ENCODE measurements at places on chromosomes 1 and 21.

DNA sequence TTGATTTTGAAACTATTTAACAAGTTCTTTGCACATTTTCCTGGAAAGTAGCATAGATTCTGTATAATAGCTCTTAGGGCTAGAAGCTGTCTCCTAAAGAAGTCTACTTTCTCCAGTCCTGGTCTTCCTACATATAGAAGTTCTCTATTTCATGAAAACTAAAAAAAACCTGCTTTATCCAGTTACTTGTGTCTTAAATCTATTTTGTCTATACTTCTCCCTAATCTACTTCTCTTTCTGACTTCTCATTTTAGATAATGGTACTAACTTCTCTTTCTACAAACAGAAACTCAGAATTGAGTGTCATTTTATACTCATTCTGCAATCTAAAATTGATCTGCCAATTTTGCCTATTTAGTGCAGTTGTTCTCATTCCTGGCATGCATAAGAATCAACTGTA, 28.7 kb downstream of the PDE4B start:
- no peak for DNase-seq

GRCh38 chr1:23869051-23869450, 961 bp upstream of the FUCA1 start:
- DNase-seq, result no peak

DNA sequence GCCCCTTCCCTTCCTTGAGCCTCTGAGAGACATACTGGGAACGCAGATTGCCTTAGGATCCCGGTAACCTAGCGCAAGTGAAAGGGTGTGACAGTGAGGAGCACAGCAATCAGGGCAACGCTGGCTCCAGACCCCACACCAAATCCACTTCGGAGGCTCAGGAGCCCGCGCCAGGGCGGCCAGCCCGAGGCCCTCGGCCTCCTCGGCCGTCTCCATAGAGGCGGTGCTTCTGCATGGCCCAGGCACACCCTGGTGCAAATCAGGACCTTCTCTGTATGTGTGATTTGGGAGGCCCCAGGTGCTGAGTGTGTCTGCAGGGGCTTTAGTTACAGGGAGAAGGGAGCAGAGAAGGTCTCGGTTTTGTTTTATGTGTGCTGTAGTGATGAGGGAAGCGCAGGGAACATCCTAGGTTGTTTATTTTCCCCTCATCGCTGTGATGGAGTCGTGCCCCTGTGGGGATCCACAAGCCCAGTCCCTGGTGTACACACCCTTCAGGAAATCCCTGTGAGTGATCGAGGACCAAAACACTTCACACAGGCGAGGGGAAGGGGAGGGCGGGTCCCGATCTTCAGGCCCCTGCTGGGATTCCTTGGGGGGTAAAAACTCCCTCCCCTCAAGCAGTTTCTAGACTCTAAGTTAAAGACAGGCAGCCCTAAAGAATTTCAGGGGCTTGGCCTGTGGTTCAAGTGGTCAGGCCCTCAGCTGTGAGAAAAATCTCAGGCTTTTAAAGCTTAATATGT, 9.4 kb downstream of the KIAA1614 start:
- no peak for DNase-seq

DNA sequence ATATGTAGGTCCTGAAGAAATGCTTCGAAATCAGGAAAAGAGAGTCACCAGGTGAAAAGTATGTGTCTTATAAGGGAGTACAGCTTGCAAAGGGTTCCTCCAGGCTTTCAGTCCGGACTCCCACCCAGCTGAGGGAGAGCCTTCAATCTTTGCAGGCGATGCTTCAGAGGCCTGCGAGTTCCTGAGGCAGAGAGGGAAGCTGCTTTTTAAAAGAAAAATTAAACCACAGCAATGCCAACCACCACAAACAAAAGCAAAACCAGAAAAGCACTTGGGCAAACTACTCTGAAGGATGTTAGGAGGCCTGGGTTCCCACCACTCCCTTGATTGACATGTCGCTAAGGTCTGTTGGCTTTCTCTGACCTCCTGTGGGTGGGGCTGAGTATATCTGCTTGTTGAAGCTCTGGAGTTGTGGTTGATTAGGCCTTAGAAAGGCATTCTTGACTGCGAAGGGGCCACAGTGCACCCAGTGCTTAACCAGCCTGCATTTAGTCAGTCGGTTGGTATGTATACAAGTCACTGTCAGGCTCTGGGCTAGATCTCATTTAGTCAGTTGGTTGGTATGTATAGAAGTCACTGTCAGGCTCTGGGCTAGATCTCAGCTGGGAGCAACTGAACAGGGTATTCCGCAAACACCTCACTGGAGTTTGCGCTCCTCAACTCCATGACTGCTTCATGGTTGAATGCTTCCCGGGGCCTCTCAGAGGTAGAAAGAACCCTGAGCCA, 1.2 kb downstream of the NIPAL3 start:
- DNase-seq, result no peak

DNA sequence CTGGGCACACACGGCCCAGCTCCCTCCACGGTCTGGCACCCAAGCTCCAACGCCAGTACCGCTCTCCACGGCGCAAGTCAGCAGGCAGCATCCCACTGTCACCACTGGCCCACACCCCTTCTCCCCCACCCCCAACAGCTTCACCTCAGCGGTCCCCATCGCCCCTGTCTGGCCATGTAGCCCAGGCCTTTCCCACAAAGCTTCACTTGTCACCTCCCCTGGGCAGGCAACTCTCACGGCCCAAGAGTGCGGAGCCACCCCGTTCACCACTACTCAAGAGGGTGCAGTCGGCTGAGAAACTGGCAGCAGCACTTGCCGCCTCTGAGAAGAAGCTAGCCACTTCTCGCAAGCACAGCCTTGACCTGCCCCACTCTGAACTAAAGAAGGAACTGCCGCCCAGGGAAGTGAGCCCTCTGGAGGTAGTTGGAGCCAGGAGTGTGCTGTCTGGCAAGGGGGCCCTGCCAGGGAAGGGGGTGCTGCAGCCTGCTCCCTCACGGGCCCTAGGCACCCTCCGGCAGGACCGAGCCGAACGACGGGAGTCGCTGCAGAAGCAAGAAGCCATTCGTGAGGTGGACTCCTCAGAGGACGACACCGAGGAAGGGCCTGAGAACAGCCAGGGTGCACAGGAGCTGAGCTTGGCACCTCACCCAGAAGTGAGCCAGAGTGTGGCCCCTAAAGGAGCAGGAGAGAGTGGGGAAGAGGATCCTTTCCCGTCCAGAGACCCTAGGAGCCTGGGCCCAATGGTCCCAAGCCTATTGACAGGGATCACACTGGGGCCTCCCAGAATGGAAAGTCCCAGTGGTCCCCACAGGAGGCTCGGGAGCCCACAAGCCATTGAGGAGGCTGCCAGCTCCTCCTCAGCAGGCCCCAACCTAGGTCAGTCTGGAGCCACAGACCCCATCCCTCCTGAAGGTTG, 97.6 kb downstream of the PIK3R3 start:
- DNase-seq, result no peak

DNA sequence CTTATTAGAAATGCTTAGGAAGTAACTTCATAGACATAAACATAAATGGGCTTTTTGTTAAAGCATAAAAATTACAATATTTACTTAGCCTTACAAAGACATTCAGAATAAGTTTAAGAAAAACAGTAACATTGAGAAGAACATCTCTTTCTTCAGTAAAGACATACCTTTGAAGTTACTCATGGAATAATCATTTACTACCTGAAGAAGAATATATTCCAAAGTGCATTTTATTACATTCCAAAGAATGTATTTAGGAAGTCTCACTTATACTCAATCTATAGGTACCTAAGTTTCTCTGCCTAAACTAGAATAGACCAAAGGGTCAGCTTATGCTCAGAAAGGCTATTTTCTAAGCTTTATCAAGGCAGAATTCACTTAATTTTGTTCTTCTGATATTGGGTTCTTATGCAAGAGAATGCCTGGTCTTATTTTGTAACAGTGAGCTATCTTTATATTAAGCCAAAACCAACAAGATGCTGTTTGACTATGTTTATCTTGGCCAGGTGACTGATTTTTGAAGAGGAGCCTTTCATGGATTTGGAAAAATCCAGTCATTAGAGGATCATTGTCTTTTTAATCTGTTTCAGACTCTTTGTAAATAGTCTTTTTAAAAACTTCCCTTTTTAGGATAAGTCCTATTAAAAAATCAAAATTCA, 110.1 kb downstream of the OLFML2B start:
- no peak for DNase-seq

DNA sequence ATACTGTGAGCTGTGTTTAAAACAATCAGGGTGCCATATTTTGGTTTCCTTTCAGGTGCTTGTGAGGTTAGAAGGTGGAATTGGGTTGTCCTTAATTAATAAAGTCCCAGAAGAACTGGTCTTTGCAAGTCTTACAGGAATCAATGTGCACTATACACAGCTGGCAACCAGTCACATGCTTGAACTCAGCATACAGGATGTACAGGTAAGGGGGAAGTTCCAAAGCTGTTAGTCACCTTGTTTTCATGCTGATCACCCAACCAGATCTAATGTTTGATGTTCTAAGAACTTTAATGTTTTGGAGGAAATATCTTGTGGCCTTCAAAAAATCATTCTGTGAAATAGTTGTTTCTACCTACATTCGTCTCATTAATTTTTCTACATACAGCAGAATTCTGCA, 156.3 kb downstream of the VPS13D start:
- no peak for DNase-seq

GRCh38 chr1:233248014-233248413, 47.5 kb downstream of the PCNX2 start:
- DNase-seq, result no peak

- no peak for DNase-seq
These were observed 36.6 kb upstream of the LPAR3 start for GRCh38 chr1:84929581-84929980.

GRCh38 chr1:31689379-31689778, 14.4 kb downstream of the COL16A1 start:
- DNase-seq, result no peak

GRCh38 chr1:223039990-223040389, 103.1 kb downstream of the TLR5 start:
- DNase-seq, result no peak

DNA sequence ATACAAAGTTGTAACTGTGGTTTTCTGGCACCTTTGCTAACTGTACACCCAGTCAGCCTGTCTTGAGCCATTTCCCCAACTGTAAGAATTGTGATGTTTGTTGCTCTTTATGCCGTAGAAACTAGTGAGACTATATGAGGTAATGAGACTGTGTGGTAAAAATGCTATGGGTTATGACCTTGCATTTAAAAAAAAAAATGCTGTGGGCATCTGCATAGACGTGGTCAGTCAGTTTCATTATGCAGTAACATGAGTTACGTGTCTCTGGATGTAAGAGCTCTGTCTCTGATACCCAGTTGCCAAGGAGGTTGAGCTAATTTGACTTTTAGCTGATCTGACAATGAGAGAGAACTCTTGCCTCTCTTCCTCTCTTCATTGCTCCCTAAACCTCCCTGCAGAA, 80.6 kb upstream of the LAMC2 start:
- no peak for DNase-seq

DNA sequence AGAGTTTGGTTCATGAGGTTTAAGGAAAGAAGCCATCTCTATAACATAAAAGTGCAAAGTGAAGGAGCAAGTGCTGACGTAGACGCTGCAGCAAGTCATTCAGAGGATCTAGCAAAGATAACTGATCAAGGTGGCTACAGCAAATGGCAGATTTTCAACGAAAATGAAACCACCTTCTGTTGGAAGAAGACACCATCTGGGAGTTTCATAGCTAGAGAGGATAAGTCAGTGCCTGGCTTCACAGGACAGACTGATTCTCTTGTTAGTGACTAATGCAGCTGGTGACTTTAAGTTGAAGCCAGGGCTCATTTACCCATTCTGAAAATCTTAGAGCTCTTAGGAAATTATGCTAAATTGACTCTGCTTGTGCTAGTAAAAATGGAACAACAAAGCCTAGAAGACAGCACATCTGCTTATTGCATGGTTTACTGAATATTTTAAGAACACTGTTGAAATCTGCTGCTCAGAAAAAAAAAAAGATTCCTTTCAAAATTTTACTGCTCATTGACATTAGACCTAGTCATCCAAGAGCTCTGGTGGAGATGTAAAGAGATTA, 10.5 kb downstream of the MAEL start:
- no peak for DNase-seq

DNA sequence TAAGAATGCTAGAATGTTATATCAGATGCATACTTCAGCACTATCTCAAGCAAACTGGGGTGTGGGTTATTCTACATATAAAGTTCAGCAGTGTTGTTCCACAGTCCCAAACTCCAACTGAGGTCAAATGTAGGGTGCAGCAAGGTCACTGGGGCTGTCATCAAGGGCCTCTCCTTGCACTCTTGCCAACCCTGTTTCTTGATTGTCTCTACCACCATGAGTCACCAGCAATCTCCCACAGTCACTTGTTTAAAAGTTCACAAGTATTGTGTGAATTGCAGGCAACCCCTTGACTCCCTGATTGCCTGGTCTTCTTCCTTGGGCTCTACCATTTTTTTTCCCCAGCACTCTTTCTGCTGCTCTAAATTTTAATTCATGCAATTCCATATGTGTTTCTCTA, 10.6 kb downstream of the METTL18 start:
- no peak for DNase-seq

GRCh38 chr1:94646786-94647555, 105.4 kb upstream of the F3 start:
- no peak for DNase-seq

GRCh38 chr1:156490401-156491032, 10.1 kb downstream of the MEF2D start:
- no peak for DNase-seq

GRCh38 chr1:165773324-165773965, 4.8 kb upstream of the TMCO1 start:
- DNase-seq, result no peak

- no peak for DNase-seq
These were observed 26.0 kb upstream of the CDCA8 start for GRCh38 chr1:37666241-37666867.

DNA sequence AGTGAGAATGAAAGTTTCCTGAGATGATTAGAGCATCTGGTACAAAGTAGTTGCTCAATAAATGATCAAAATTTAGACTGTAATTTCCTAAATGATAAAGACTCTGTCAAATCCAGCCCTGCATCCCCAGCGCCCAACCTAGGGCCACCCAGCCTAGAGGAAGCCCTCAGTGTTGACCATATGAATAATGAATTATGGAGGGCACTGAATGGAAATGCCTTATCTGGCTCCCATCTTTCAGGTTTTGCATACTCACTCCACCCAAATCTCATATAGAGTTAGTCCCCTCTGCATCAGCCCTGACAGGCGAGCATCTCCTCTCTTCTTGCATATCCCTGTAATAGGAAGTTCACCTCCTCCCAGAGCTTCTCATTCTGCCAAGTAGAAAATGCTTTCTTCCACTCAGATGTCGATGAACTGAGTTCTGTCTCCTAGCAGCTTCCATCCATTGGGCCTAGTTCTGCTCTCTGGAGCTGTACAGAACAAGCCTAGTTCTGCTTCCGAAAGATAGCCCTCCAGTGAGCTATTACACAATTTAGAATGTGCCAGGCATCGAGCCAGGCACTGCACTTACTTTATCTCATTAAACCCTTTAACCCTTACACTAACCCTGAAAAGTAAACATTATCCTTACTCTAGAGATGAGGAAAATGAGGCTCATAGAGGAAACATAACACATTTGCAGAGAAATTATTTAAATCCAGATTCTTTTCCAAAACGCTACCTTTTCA, 20.9 kb downstream of the COA7 start:
- no peak for DNase-seq

GRCh38 chr1:163528710-163529348, 207.1 kb downstream of the NUF2 start:
- DNase-seq, result peak; percentile 16

GRCh38 chr1:73593364-73593763, 604.6 kb downstream of the LRRIQ3 start:
- peak; percentile 57 for DNase-seq

- DNase-seq, result no peak
These were observed 85.4 kb downstream of the TBX15 start for GRCh38 chr1:118902711-118903191.

GRCh38 chr1:64072089-64072793, 131.2 kb upstream of the UBE2U start:
- no peak for DNase-seq

Measured in NT2/D1 (cell line).